Left ventricle myocardium superior (tissue), 1 donor: ENCODE measurements at places on chromosomes 2 and 18. TPM values are rescaled to one million over a fixed set of nuclear protein-coding genes. Genes with fewer than 3 reads are reported as not detected.

SYT4 gene
- 1.9 TPM for total RNA-seq

REG1B gene
- total RNA-seq, result not detected

LYPD6B gene
- not detected for total RNA-seq

C2orf69 gene
- 7.5 TPM for total RNA-seq

SLC16A14 gene
- total RNA-seq, result 4.0 TPM

ABCG8 gene
- total RNA-seq, result not detected

CARF gene
- total RNA-seq, result 5.3 TPM

ACMSD gene
- not detected for total RNA-seq

TEX44 gene
- not detected for total RNA-seq

IL1B gene
- 0.37 TPM for total RNA-seq

RIT2 gene
- not detected for total RNA-seq

DNA sequence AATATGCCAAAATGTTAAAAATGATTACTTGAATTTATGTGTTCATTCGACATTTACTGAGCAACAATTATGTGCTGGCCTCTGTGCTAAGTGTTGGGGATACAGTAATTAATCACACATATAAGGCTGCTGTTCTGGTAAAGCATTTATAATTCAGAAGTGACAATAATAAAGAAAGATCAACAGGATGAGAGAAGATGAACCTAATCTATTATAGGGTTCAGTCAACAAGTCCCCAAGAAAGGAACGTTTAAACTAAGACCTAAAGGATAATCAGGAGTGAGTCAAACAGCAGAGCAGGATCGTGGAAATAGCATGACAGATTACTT lies 60.1 kb upstream of the COX7A2L start:
- no peak for DNase-seq

DNA sequence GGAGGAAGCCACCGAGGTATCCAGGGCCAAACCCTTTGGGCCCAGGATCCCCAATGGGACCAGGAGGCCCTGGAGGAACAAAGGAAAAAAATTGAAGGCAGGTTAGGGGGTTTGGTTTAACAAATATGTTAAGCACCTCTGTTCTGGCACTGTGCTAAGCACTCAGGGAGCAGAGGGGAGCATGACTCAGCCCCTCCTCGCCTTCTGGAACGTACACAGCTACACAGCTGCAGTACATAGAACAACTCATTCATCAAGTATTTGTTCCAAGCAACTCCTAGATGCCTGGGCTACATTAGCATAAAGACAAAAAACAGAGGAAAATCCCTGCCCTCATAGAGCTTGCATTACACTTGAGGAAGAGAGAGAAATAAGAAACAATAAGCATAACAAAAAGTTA lies 153.6 kb downstream of the COL4A4 start:
- DNase-seq, result no peak

GRCh38 chr2:135255208-135255607 lies 203.1 kb downstream of the RAB3GAP1 start:
- DNase-seq, result no peak

DNA sequence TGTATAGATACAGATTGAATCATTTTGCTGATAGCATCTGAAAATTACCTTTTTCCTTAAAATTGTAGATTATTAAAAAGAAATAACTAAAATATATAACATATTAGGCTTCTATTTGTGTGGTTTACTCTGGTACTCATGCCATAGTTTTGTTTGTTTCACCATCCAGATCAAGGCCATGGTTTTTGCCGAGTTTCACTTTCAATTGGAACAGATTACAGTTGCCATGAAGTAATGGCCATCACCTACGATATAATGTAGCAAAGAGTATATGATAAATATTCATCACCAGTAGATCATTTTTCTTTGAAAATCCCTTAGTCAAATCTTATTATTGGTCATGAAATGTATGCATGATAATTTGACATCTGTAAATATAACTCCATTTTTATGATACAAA lies 11.9 kb upstream of the DNAH7 start:
- DNase-seq, result no peak

GRCh38 chr2:222040333-222040732 lies 258.5 kb downstream of the PAX3 start:
- no peak for DNase-seq

GRCh38 chr18:7524786-7525185 lies 42.3 kb upstream of the PTPRM start:
- DNase-seq, result no peak

GRCh38 chr2:109392816-109393661 lies 220.7 kb downstream of the SEPTIN10 start:
- no peak for DNase-seq

DNA sequence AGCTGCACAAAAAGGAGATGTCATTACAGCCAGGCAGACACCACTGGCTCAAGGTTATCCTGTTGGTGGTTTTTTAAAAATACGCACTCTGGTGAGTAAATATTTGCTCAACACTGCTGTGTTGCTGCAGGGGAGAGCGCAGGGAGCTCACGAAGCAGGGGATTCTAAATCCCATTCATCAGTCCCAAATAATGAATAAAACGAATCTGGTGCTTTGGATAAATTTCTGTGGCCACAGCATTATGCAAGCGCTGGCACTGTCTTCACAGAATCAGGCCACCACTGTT lies 256.2 kb downstream of the HDAC4 start:
- no peak for DNase-seq

DNA sequence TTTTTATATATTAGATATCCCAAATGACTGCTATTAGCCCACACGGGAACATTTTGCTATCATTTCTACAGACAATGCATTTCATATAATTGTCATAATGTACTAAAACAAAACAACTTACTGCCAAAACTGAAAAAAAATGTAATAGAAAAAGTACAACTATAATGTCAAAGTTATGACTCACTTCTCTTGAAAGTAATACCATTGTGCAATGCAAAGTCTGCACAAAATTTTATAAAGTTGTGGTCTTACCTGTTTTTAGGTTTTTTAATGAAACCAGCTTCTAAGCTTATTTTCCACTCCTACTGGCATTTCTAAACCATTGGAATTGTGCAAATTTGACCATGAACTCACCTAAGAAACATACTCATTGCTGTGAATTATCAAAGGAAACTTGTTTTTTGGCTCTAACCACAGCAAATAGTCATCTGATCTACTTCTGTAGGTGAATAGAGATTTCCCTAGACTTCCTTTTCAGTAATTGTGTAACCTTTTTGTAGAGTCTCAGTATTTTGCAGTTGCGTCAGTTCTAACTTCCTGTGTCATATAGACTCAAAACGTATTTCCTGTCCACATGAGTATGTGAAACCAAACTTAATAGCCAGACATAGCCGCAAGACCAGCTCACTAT lies 31.9 kb upstream of the TFPI start:
- DNase-seq, result no peak

DNA sequence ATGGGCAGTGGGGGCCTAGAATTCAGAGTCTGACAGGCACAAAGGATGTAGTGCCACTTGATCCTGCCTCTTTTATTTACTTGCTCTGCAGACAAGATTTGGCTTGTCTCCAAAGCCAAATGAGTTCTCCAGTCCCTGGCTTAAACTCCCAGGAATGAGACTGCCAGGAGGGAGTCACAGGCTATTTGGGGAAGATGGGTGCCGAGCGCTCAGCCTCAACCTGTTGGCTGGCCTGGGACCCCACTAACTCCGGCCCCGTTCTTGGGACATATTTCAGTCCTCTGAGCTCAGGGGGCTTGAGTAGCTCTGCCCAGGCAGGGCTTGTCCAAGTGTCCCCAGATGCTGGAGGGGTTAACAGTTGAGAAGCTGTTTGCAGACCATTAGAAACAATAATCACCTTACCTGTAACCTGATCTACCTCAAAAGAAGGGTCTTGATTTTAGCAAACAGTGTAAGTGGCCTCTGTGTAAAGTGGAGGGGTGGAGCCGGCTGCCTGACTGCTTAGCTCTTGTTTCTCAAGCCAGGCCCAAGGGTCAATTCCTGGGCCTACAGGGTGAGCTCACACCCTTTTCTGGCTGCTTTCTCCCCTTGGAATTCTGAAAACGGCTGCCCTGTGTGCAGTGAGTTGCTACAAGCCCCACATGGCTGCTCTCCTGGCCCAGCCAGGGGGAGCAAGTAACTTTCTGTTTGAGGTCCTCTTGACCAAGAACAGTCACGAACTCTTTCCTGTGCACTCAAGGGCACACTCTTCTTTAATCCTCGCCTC lies 27.1 kb upstream of the FZD5 start:
- peak; percentile 33 for DNase-seq

- no peak for DNase-seq
Measured at GRCh38 chr2:168025487-168026202, 221.8 kb downstream of the STK39 start.

DNA sequence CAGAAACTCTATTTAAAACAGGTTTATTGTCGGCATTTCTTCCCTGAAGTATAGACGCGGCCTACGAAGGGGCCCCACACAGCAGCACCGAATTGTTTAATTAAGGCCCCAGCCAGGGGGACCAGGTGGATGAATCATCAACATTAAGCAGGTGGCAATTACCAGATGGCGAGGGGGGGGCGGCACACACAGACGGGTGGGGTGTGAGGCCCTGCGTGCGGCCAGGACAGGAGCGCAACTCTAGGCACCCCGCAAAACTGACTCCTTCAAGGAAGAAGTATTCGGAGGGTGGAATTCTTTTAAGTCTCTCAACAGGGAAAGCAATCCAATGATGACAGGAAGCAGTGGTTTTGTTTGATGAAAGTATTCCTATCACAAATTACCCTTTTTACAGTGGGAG lies 830.4 kb downstream of the GALR1 start:
- DNase-seq, result no peak

DNA sequence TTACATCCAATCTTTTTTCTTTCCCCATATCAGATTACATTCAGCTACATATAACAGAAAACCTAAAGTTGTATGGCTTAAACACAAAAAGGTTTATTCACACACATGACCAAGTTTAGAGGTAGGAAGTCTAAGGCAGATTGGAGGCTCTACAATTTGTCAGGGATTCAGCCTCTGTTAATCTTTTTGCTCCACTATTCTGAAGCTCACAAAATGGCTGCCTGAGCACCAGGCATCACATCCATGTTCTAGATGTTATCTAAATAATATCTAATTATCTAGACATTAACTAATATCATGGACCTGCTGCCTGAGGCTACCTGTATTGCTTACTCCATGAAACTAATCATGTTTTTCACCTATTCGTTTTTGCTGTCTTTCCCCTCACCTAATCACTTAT lies 23.7 kb upstream of the DSC2 start:
- no peak for DNase-seq

DNA sequence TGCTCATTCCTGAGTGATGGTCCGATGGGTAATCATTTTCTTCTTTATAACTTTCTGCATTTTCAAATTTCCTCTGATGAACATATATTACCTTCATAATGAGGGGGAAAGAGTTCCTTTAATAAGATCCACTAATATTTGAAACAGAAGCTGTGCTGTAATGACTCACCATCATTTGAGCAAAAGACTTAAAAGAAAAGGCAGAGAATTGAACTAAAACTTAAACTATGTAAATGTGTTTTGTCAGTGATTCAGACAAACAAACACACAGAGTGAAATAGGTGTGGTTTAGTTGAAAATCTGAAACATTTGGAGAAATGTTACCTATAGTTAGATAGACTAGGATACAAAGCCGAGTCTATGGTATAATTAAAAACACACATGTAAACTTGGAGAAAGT lies 209.6 kb downstream of the STK39 start:
- DNase-seq, result no peak

DNA sequence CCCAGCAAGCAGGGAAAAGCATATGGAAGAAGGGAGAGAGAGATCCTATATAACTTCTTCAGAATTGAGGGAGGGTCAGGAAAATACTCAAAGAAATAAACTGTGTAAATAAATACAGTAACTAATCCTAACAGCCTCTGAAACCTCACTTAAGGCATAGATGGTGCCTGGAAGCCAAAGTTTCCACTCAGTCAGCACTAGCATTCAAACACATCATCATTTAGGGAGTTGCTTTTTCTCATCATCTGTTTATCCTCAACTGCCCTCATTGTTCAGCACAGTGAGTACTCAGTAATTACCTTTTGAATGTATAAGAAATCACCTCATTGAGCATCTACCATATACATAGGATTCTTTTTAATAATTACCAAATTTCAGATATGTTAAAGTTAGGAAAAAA lies 262.9 kb downstream of the C1D start:
- no peak for DNase-seq
